T follicular helper cell (primary cell): ENCODE measurements at places on chromosomes 6 and 20.

GRCh38 chr20:33679758-33680485 lies 5.7 kb upstream of the NECAB3 start:
- DNase-seq = no peak

DNA sequence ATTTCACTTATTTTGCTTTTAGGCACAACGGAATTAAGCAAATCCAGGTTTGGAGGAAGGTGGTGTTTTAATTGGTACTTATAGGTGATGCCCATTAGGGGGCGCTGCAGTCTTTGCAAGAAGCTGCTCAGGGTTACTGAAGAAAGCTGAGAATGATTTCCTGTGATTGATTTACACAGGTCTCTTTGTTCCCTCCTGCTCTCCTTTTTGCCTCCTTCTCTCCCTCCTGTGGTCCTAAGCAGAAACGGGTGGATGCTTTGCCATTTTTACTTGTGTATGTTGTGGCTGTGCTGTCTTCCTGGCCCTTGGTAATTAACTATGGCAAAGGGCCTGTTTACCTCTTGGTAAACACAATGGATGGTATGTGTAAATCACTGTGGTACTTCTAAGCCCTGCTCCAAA lies 97.8 kb downstream of the ANKS1A start:
- DNase-seq = peak; percentile 38

- DNase-seq = no peak
Measured at GRCh38 chr20:37711994-37712964, 18.4 kb downstream of the CTNNBL1 start.

DNA sequence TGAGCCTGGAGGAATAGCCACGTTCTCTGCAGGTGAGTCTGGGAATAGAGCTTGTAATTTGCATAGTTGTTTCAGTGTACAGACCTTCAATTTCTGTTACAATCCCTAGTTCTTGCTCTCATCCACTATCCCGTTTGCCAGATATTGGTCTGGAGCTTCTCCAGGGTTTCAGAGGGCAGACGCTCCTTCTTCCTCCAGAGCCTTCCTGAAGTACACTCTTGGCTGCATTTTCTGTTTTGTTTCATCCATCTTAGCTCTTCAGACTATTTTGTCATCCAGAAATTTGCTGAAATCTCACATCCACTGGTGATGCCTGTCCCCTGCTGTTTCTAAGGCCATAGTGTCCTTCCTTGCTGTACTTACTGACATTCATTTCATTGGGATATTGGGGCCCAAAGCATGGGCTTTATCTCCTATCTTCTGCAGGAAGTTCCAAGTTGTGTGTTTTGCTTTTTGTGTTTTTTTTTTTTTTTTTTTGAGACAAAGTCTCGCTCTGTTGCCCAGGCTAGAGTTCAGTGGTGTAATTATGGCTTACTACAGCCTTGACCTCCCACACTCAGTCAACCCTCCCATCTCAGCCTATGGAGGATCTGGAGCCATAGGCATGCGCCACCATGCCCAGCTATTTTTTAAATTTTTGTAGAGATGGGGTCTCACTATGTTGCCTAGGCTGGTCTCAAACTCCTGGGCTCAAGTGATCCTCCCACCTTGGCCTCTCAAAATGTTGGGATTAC lies 18.7 kb downstream of the CDS2 start:
- DNase-seq = no peak

DNA sequence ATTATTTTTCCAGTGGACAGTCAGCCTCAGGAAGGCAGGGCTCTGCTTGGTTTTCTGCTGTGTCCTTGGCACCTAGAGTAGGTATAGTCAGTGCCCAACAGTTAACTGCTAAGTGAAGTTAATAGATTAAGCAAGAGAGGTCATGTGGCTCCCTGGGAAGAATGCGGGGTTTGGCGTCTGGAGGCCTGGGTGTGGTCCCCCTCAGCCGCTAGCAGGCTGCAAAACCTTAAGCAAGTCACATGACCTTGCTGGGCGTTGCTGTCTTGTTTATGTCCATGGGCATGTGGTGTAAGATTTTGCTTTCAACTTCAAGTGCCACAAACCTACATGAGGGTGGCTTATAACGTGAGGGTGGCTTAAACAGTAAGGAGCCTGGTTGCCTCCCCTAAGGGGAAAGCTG lies 75.5 kb upstream of the SCP2D1 start:
- DNase-seq = no peak

- DNase-seq = no peak
Measured at GRCh38 chr6:72639920-72640614, 18.2 kb downstream of the KCNQ5 start.

- DNase-seq = no peak
Measured at GRCh38 chr20:59782986-59783640, 150.3 kb downstream of the SYCP2 start.

DNA sequence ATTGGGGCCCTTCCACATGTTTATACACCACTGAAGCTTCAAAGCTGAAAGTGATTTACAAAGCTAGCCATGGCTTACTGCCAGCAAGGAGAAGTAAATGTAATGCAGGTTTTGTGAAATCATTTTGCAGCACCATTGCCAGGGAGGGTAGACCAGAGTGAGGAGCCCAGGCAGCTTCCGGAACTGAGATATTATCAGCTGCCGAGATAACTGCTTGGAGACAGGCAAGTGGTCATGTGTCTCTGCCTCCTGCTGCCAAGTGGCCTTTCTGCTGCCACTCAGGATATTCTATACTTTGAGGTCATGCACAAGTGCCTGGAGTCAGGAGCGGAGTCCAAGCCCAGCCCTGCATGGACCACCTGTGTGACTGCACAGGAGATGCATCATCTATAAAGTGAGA lies 160.2 kb downstream of the SYNDIG1 start:
- DNase-seq = no peak

DNA sequence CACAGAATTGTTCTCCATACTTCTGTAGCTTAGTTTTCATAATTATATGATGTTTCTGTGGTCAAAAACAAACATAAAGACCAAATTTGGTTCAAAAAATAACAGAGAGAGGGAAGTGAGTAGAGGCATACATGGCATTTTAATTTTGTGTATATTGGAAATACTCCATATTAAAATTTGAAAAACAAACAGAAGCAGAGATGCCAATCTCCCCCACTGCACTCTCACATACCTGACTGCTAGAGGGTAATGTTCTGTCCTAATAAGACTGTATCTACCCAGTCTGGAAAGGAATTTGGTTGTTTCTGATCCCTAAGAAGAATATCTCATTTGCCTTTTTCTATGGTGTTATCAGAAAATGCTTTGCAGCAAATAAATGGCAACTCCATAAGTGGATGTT lies 959.0 kb upstream of the FLRT3 start:
- DNase-seq = no peak

DNA sequence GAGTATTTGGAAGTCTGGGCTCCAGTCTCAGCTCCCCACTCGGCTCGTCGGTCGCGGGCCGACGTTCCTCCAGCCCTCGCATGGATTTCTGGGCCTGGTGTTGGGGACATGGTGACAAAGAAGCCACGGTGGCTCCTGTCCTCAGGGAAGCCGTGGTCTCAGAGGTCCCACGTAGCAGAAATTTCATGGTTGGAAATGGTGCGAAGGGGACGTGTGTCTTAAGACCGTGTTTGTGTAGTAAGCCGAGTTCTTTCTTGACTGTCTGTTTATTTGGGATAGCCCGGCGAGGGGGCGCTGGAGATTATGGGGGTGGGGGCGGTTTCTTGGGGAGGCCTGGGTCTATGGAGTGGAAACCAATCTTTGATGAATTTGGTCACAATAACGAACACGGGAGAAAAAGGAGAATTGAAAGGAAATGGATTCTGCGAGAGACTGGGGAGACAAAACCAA lies 23.5 kb upstream of the MAP3K7 start:
- no peak for DNase-seq

GRCh38 chr6:131949909-131950766 lies 1.0 kb downstream of the CCN2 start:
- no peak for DNase-seq

DNA sequence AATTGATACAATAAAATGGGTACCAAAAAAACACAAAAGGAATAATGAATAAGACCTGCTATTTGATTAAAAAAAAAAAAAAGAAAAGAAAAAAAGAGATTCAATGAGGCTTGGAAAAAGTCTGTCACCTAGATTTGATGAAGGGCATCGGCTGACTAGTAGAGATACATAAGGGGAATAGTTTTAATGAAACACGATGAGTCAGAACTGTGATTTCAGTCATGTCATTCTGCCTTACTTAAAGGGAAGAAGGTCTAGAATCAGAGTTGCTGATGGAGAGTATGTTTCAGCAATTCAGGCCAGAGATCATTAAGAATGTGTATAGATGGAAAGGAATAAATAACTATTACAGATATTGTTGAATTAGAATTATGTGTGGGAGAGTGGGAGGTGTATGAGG lies 565.9 kb upstream of the RNF217 start:
- DNase-seq = no peak

- no peak for DNase-seq
Measured at GRCh38 chr20:60540591-60540990, 582.4 kb downstream of the CDH26 start.

GRCh38 chr20:52190437-52191131 lies 995 bp downstream of the ZFP64 start:
- no peak for DNase-seq

DNA sequence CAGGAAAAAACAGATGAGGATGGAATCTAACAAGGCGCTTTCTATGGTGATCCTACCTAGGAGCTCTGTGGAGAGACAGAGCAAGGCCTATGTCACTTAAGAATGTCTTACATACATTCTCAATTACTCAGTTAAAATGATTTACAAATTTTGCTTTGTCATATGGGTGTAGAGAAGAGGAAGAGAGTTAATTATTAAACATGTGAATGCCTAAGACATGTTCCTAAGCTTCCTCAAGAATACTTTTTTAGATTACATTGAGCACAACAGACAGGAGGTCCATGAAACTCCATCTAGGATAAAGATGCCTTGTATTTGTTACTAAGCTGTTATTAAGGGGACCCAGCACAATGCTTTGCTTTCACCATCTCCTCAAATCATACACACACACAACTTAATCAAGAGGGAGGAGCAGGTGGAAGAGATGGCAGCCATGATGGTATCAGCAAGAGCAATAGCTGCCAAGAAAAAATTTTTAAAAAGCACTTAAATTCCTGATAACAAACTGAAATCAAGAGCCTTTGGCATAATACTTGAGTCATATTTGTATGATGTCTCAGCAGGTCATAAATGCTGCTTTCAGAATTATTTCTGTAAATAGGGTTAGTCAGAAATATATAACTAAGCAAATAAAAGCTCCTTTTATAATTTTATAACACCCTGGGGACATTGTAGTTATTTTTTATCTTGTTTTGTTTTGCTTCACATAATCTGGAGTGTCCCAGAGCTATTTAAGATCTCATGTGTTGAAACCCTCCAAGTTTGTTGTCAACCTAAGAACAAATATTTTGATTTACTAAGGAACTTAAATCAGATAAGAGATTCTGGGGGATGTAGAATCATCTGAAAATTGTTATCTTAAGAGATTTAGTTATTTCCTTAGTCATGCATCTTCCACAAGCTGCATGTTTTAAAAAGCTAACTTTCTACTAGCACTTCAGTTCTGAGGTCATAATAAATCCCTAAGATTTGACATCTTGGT lies 70.0 kb upstream of the CD2AP start:
- no peak for DNase-seq

GRCh38 chr20:43363506-43363905 lies 94.2 kb upstream of the SRSF6 start:
- DNase-seq = no peak

DNA sequence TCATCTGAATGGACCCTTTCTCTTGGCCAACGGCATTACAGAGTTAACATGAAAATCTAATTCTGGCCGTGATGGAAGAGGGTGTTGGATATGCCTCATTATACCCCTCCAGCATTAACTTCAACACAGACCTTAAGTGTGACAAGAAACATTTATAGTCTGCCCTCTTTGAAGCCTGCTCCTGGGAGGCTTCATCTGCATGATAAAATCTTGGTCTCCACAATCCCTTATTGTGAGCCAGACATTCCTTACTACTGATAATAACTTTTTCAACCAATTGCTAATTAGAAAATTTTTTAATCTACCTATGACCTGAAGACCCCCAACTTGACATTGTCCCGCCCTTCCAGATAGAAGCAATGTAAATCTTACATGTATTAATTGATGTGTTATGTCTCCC lies 9.3 kb upstream of the HBS1L start:
- no peak for DNase-seq

DNA sequence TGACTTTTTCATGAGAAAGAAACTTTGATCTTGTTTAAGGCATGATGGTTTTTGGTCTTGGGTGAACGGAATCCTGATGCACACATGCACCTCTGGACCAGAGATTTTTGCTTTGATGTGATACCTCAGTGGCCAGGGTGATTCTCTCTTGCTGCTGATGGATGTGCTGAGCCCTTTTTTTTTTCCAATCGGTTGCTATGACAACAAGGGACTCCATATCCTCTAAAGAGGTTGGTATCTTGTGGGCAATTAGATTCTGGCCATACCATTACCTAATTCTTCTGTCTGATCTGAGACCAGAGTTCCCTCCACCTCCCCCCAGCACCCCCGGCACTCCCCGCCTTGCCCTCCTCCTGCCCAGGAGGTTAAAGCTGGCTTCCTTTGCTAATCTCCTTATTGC lies 24.9 kb downstream of the PDYN start:
- no peak for DNase-seq

- no peak for DNase-seq
Measured at GRCh38 chr6:18262702-18263417, 1.5 kb downstream of the DEK start.

GRCh38 chr6:112990971-112991370 lies 643.8 kb downstream of the RFPL4B start:
- DNase-seq = no peak

- DNase-seq = no peak
Measured at GRCh38 chr6:16108419-16108818, 20.5 kb upstream of the MYLIP start.

- DNase-seq = no peak
Measured at GRCh38 chr20:44001667-44002596, 87.3 kb downstream of the TOX2 start.

GRCh38 chr6:69825904-69826303 lies 29.1 kb upstream of the LMBRD1 start:
- DNase-seq = no peak

DNA sequence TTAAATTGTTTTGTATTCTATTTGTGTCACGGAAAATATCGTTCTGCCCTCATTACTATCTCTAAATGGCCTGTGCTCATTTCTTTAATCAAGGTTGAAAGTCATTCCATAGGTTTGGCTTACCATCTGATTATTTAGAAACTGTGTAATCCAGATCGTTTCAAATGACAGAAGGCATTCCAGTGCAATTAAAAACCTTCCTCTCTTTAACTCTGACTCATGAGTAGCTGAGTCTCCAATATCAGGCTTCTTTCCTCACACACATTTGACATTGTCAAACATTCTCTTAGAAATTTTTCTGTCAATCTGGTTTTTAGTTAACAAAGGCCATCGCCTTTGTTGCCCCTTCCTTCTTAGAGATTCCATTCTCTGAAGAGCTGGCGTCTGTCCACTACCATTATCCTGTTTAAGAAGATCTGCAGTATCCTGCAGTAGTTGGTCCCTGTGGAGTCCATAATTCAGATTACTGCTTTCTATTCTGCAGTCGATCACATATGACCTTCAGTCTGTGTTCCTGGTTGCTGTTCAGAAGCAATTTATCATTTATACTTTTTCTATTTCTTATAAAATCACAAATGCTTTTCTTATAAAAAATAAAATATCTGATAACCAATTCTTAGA lies 3.9 kb upstream of the TRDN start:
- DNase-seq = no peak
